ENCODE measurements at places on chromosomes 2 and 18.

- DNase-seq = no peak
Observed at GRCh38 chr2:60320724-60321123, 232.7 kb downstream of the BCL11A start.

- DNase-seq = no peak
Observed at GRCh38 chr2:157244691-157245090, 12.8 kb upstream of the GALNT5 start.

DNA sequence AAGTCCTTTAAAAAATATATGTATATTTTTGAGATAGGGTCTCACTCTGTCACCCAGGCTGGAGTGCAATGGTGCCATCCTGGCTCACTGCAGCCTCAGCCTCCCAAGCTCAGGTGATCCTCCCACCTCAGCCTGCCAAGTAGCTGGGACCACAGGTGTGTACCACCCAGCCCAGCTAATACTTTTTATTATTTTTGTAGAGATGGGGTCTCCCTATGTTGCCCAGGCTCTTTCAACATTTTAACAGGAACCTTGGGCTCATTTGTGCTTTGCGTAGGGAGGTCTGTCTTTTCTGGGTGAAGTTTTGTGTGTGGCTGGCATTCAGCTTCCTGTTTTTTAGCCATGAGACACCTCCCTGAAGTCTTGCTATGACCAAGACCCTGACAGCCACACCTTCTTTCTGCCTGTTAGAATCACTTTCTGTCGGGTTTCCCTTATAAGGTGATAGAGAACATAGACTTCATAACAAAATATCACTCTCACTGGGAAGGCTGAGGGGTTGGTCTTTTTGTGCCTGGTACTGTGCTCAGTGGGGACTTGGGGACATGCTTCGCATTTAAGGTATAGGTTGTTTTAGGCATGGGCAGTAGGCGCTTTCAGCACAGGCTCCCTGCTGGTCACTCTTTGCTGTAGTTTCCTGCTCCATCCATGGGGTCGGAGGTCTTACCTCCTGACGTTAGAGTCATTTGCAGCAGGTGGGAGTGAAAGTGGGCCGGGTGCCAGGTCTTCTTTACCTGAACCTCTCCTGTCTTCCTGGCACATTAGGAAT is 3.4 kb downstream of the RAB31 start:
- peak; percentile 10 for DNase-seq

DNA sequence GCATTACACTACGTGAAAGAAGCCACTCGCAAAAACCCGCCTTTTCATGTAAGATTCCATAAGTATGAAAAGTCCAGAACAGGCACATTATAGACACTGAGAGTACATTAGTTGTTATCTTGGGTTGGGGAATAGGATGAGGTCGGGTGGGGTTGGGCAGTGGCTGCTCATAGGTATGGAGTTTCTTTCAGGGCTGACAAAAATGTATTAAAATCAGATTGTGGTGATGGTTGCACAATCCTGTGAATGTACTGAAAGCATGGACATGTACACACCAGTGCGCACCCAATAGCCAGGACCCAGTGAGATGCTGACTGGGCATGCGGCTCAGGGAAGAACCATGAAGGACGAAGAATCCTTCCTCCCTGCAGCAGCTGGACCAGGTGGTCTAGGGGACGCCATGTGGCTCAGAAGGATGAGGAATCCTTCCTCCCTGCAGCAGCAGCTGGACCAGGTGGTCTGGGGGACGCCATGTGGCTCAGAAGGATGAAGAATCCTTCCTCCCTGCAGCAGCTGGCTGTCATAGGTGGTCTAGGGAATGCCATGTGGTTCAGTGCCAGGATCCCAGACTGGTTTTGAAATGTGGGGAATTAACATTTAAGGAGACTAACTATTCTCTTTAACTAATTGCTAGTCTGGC is 50.1 kb downstream of the MBP start:
- DNase-seq = no peak

GRCh38 chr2:239249048-239249447 is 151.8 kb downstream of the HDAC4 start:
- no peak for DNase-seq

DNA sequence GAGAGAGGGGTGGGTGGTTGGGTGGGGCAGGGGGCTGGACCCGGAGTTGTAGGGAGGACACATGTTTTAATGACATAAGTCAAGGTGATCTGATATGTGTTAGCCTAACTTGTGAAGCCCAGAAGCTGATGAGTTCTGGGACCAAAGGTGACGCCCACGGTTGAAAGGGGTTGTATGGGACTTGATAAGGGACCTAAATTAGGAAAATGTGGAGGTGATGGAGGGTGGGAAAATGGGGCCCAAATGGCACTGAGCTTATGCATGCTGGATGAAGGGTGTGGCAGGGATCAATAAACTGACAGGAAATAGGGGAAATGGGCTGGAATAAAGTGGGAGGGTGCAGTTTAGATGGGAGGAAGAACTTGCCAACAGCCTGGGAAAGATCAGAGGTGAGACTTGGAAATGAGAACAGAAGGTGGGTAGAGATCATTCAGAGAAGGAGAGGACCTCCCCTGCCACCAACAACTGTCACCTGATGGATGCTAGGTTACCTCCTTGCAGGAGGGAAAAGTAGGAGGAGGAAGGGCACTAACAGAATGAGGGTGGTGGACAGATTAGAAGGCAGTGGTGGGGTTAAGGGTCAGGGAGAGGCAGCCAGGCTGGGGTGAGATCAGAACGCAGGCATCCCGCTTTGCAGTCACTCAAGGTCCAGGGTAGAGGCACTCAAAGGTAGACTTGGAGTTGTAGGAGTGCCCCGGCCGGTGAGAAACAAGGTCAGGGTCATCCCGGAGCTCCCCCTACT is 15.3 kb downstream of the WNT10A start:
- DNase-seq = no peak

DNA sequence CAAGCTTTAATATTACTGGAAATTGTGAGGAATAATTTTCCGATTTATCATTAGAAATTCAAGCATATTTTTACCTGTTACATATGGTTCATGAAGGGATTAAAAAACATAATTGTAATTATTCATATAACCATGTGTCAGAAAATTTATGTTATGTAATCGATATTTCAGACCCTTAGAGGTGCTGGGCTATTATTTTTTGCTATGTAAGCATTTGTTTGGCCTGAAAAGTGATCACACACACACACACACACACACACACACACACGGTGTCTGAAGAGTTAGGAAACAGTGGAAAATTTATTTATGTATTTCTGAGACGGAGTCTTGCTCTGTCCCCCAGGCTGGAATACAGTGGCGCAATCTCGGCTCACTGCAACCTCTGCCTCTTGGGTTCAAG is 375.5 kb downstream of the PTH2R start:
- no peak for DNase-seq

GRCh38 chr2:112996635-112997034 is 8.6 kb upstream of the IL36A start:
- peak; percentile 80 for DNase-seq

GRCh38 chr2:223760838-223761502 is 76.4 kb downstream of the AP1S3 start:
- peak; percentile 59 for DNase-seq

DNA sequence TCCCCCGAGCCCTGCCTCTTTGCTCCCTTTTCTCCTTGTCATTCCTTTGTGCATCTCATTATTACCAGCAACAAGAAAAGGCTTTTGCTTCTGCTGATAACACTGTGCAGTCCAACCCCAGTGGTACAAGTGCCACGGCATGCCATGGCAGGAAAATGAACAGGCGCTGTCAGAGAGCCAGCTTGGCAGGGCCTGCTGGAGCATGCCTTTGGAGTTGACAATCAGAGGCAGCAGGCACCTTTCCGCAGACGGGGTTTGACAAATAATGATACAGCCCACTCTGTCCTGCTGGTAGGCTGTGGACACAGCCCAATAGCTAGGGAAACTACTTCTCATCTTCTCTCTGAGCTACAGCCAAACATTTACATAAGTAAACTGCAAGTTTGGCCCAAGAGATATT is 243.9 kb upstream of the LRRTM1 start:
- no peak for DNase-seq

- DNase-seq = no peak
Observed at GRCh38 chr18:9762526-9762925, 54.4 kb downstream of the RAB31 start.

DNA sequence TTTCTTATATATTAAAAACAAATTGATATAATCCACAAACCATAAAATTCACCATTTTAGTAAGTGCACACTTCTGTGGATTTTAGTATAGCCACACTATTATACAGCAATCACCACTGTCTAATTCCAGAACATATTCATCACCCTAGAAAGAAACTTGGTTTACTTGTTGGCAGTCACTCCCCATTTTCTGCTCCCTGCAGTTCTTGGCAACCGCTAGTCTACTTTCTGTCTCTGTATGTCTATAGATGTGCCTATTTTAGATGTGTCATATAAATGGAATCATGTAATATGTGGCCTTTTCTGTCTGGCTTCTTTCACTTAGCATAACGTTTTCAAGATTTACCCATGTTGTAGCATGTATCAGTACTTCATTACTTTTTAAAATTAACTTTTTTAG is 5.7 kb downstream of the CKAP2L start:
- DNase-seq = no peak

GRCh38 chr2:233764264-233764663 is 4.2 kb downstream of the UGT1A1 start:
- no peak for DNase-seq

DNA sequence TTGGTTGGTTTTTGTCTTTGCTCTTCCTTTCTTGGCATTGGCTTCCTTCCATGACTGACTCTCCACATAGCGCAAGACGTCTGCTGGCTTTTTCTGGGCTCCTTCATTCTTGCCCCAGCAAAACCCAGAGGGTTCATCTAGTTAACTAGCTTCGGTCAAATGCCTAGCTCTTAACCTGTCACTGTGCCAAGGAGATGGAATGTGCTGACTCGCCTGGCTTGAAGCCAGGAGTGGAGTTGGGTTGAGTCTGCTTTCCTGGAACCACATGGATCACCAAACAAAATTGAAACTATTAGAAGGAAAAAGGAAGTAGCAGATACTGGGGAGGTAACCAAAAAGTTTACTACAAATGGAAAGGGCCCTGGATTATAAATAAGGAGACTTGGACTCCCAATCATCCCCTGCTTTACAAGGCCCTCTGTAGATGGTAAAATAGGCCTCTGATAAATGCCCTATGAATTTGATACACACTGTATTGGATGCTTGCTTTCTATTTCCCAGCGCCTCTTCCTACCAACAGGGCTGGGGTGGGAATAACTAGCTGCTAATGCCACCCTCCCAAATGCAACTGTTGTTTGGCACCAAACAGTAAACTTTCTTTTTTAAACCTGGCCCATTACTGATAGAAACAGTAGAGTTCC is 11.3 kb downstream of the MALT1 start:
- no peak for DNase-seq

GRCh38 chr2:18378020-18378653 is 182.3 kb downstream of the RDH14 start:
- peak; percentile 19 for DNase-seq

DNA sequence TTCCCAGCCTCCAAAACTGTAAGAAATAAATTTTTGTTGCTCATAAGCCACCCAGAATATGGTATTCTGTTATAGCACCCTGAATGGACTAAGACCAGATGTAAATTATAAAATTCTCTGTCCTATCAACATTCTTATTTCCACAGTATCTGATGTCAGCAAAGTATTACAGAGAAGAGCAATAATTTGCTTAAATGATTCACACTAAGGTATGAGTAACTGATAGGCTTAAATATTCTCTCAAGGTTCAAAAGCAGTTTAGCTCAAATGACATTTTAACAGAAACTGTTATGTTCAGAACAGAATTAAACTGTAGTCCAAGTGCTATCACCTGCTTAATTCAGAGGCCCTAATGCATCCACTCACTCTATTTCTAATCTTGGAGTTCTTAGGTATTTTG is 12.8 kb downstream of the SESTD1 start:
- no peak for DNase-seq

- DNase-seq = no peak
Observed at GRCh38 chr2:206511283-206511682, 68.0 kb downstream of the ADAM23 start.

- DNase-seq = no peak
Observed at GRCh38 chr2:209426432-209426831, 2.6 kb downstream of the MAP2 start.

- DNase-seq = no peak
Observed at GRCh38 chr2:70188460-70188859, 2.4 kb downstream of the C2orf42 start.

- DNase-seq = no peak
Observed at GRCh38 chr2:102049756-102050443, 58.1 kb downstream of the IL1R2 start.

- DNase-seq = no peak
Observed at GRCh38 chr2:170707821-170708795, 7.0 kb upstream of the SP5 start.

DNA sequence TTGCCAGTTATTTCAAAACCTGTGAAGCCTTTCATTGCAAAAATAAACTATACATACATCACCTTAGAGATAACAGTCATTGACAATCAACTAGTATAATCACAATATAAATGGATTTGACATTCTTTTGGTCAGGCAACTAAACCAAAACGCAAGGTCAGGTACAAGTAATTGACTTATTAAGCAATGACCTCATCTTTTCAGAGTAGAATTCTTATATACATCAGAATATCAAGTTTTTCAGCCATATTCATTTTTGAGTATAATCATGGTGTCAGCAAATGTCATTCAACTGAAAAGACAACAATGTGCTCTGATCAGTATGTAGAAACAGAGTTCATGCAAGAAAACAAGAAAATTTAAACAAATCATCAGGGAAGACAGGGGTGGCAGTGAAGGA is 208.6 kb downstream of the TGIF1 start:
- no peak for DNase-seq

GRCh38 chr18:58619596-58619930 is 9.3 kb downstream of the ALPK2 start:
- no peak for DNase-seq

DNA sequence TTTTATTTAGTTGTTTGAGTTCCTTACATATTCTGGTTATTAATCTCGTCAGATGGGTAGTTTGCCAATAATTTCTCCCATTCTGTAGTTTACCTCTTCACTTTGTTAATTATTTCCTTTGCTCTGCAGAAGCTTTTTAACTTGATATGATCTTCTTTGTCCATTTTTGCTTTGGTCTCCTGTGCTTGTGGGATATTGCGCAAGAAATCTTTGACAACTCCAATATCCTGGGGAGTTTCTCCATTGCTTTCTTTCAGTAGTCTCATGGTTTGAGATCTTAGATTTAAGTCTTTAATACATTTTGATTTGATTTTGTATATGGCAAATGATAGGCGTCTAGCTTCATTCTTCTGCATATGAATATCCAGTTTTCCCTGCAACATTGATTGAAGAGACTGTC is 389.2 kb downstream of the LRP1B start:
- DNase-seq = no peak

DNA sequence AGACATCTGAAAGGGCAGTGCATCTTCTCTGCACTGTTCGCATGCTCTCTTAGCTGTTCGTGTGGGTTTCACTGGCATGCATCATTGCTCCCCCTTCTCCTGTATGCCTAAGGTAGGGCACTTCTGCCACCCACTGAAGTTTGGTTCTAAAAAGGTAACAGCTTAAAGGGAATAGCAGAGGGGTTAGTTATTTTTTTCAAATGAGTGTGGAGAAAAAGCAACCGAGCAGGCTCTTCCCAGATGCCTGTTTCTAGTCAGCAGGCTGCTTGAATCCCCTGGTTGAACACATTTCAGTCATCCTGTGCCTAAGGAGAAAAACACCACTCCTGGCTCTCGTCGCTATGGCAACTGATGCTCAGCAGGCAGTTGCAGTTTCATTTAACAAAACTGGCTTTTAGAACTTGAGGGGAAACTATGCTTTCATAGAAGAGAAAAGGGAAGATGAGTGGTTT is 69.8 kb upstream of the GALNT3 start:
- DNase-seq = no peak

GRCh38 chr2:238952261-238952919 is 104.5 kb downstream of the TWIST2 start:
- no peak for DNase-seq
